ENCODE measurements at places on chromosomes 2 and 18. TPM values are rescaled to one million over a fixed set of nuclear protein-coding genes. Genes with fewer than 3 reads are reported as not detected.
A peak's percentile ranks its signal among the peaks of the same experiment; 100 is the strongest.

PARD6G gene
- 0.22 TPM for total RNA-seq

CYRIA gene
- total RNA-seq = not detected

KCNIP3 gene
- 11.9 TPM for total RNA-seq

MYO3B gene
- total RNA-seq = 0.11 TPM

NXPH2 gene
- total RNA-seq = not detected

GPR17 gene
- total RNA-seq = not detected

SH3RF3 gene
- 5.2 TPM for total RNA-seq

RAB27B gene
- total RNA-seq = 0.54 TPM

GIGYF2 gene
- 69.0 TPM for total RNA-seq

- DNase-seq = peak; percentile 58
These were observed 114.7 kb downstream of the DNAH6 start for GRCh38 chr2:84631047-84631446.

DNA sequence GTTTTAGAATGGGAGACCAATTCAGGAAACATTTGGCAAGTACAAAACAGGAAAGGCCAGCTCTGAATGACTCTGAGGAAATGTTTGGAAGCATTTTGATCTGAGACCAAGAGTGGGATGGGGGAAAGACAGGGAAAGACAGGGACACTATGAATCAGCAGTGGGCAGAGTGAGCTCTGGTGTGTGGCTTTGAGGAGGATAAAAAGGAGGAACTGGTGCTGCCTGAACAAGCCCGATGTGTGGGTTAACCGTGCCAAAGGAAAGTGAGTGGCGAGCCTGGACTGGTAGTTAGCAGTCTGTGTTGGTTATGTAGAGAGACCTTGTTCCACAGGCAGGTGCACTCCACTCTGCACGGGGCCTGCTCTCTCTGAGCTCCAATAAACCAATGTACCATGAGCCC, 5.3 kb downstream of the MFSD6 start:
- DNase-seq = no peak

DNA sequence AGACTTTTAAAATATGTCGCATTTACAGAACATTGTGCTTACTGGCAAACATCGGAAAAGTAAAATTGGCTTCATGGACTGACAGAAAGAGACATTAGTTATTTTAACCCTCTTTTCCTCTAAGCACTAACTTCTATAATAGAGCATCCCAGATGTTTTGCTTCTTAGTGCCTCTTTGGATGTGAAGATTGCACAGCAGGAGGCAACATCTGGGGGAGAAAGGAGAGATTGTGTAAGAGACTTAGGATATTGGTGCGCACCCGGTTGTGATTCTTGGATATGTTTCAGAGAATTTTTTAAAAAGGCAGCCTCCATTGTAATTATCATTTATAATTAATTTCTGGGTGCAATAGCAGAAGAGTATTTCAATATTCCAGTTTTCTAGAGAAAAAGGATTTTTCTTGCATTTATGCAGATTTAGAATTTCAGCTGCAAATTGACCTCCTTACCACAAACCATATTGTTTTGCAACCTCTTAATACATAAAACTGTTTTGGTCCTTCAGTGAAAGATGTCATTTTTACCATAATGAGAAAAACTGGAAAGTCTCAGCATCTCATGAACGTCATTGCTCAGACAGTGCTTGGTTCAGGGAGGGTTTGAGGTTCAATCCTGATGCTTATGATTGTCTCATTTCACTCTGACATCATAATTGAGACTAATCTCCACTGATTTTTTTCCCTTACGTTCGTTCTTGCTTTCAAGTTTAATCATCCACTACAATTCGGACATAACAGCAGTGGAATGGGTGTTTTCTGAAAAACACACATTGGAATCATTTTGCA, 404.3 kb downstream of the ZNF521 start:
- no peak for DNase-seq

DNA sequence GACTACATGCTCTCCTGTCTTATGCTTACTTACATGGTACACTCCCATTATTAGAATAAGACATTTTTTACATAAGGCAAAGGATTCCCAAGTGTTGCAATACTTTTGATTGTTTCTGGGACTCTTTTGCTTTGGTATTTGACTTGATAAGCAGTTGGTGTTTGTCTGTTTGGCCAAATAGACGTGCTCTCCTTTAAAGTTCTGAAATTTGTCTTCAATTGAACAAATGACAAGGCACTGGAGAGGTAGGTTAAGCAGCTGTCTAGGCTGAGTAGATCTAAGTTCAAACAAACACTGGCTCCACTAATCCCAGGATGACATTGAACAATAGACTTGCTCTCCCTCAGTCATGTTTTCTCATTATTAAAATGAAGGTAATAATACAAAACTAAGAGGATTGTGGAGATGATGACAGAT, 430.5 kb downstream of the STK39 start:
- no peak for DNase-seq

DNA sequence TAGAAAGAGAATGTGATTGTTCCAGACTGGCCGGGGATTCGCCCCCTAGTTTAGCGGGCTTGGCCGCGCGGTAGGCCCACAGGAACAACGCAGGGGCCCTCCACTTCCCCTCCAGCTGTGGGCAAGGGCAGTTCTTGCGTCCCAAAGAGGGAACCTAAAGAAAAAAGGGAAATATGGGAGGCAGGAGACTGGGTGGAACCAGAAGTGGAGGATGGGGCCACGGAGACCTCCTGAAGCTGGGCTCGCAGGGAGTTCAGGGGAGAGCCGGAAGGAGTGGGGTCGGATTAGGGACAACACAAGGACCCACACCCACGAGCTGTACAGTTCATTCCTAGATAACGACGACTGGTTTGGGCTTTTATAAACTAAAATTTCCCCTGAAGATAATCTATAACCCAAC, 18.2 kb downstream of the GNLY start:
- DNase-seq = no peak

GRCh38 chr2:75707901-75708300, 2.8 kb downstream of the GCFC2 start:
- peak; percentile 68 for DNase-seq

DNA sequence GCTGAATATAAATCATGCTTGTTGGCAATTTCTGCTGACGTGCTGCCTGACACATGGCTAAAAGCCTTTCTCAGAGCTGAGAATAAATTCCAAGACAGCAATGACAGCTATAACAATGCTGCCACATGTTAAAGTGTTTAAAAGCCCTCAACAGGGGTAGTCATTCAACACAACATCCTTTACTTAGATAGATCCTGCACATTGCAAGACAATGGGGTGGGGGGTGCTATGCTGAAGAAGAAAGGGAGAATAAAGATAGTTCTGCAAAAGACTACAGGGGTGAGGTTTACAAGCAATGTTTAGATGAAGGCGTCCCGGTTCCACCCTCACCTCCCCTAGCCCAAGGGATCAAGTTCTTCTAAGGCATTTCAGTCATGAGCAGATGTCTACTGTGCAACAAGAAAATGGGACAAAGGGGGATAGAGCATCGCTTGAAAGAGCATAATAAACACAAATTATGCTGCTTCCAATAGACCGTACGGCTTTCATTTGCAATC, 291.0 kb upstream of the ACVR2A start:
- no peak for DNase-seq

GRCh38 chr2:158665536-158666302, 129.4 kb upstream of the DAPL1 start:
- peak; percentile 57 for DNase-seq

DNA sequence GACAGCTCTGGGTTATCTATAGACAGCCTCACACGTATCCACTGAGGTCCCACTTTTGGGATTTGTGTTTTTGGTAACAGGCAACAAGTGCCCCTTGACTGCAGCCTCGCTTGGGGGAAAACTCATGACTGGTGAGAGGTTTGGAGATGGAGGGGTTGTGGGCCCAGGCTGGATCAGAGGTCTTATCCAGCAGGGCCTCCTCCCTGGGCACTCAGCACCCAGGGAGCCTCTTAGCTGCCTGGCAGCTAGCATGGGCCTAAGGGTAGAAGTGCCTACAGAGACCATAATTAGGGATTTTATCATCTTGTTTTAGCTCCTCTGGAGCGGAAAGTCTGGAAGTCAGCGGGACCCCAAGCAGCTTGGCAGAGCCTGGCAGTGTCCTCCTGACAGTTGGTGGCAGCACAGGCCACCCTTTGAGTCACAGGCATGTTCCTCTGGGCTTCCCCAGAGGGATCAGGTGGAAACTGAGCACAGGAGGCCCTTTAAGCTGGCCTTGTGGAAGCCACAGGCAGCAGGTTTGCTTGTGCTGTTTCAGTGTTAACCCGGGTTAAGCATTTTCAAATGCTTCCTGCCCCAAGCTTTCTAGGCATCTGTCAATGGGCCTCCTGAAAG, 143.1 kb downstream of the KCTD1 start:
- peak; percentile 58 for DNase-seq

DNA sequence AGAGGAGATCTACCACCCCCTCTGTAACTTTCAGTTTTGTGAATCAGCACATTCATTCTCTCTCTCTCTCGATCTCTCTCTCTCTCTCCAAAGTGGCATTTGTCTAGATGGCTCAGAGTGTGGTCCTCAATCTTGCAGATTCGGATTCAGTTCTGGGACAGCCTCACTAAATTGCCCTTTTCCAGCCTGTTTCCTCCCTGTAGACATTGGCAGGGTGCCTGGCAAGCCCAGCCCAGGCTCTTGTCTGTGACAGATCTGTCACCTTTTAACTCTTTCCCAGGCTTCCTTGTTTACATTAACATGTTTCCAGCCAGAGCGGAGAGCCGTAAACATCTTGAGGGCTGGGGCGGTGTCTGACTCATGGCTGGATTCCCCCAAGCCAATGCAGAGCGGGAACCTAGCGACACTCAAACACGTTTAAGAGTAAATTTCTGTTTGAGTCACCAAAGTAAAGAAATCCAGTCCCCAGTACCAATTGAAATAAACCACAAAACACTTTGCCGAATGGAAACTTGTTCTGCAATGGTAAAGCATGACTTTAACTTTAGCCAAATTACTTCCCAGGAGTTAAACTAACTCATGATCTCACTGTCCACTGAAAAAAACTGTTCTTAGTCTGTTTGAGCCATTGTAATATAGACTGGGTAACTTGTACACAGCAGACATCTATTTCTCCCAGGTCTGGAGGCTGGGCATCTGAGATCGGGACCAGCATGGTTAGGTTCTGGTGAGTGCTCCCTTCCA, 6.6 kb upstream of the CYP27C1 start:
- peak; percentile 91 for DNase-seq

GRCh38 chr2:100988630-100989417, 13.3 kb upstream of the RPL31 start:
- DNase-seq = peak; percentile 56

GRCh38 chr18:79117385-79117784, 48.2 kb downstream of the ATP9B start:
- DNase-seq = no peak

DNA sequence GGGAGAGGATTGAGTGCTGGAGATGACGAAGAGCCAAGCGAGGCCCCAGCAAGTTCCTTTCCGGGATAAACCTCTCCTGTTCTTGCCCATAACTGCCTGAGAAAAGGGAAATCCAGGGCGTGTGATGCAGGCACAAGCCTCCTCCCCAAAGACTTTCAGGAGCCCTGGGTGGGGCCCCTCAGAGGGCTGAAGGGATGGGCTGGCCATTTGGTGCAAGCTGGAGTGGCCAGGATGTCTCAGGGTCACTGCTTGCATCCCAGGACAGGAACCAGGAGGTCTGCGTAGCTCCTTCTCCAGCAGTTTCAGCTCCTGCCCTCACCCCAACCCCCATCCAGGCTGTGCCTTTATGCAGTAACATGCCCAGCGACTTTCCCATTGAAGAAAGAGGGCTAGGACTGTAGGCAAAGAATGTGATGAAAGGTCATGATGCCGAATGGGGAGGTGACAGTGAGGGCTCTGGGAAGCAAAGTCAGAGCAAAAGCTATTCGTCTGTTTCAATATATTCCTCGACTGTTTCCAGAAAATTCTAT, 80.2 kb downstream of the PXDN start:
- DNase-seq = no peak

DNA sequence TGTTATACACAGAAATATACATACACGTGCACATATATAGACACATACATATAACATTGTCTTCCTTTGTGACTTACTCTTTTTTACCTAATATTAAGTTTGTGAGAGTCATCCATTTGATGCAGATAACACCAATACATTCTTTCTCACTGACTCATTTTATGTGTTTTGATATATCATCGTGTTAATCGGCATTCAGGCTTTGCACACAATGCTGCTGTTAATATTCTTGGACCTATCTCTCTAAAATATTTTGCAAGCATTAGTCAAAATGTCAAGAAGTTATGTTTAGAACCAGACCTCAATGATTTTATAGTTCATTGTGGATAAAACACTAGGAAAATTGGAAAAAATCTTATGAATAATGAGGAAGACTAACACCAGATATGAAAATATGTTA, 441.1 kb downstream of the LRATD1 start:
- no peak for DNase-seq

GRCh38 chr2:70553334-70553583, 367 bp downstream of the TGFA start:
- DNase-seq = no peak

DNA sequence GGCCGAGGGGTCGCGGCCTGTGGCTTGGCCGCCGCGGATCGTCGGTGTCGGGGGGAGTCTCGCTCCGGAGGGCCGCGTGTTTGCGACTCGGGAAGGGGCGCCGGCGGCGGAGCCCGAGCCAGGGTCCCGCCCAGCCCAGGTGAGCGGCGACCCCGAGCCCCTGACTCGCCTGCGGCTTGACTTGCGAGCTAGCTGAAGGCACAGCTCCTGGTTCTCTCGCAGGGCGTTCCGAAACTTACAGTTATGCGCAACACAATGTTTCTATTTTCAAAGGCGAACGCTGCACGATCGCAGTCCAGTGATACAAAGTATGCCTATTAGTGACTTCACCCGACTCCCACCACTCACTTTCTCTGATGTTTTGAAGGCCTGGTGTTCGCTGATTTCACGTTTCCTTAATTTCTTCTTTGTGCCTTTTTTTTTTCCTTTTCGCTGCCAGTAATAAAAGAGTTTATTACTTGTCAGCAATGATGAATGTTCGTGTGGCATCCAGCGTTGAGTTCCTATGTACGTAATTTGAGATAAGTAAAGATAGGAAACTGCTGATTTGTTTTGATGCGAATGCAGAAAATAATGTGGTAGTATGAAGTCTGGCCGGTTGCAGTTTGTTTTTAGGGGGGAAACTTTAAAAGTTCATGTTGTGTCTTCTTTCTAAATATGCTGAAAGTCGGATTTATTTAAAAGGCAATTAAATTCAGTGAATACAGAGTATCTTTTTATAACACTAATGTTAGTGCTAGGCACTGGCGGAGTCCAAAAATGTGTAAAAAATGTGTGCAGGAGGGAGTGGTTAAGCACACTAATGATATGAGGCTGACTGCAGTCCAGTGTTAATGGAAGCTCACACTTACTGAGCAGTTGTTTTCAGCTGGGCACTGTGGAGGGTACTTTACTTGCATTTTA, 706 bp downstream of the UBXN2A start:
- peak; percentile 70 for DNase-seq

- no peak for DNase-seq
These were observed 104.5 kb upstream of the EPC2 start for GRCh38 chr2:148540022-148540421.

- DNase-seq = no peak
These were observed 32.8 kb downstream of the TMEM247 start for GRCh38 chr2:46512185-46512584.

GRCh38 chr2:74474481-74474880, 2.0 kb upstream of the MRPL53 start:
- no peak for DNase-seq

DNA sequence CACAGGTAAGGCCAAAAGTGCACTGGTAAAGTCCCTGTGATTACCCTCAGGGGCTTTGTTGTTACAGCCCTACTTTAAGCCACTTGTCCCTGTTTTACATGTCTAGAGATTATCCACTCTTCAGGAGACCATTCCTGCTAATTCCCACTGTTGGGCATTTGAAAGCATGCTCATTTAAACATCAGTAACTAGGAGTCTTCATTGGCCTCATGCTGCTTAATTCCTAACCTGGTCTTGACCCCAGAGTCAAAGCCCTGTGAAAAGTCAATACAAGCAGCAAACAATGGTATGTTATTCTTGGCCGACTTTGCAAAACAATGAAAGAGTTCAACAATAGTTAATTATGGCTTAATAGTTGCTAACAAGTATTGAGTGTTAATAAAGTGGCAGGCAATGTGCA, 23.2 kb downstream of the AFF3 start:
- no peak for DNase-seq
